ENCODE measurements at places on chromosomes 3 and 15.

DNA sequence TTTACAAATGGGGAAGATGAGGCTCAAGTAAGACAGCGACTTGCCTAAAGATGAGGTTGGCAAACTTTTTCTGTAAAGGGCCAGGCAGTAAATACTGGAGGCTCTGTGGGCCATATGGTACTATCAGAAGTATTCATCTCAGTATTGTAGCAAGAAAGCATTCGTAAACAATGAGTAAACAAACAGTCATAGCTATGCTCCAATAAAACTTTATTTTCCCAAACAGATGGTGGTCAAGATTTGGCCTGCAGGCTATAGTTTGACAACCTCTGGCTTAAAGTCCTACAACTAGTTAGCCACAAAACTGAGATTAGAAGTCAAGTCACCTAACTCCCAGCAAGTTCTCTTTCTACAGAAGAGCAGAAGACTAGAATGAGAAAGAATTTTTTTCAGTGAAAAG is 177.0 kb upstream of the NECTIN3 start:
- DNase-seq, result no peak

GRCh38 chr3:196883361-196883760 is 15.6 kb downstream of the SENP5 start:
- DNase-seq, result no peak

DNA sequence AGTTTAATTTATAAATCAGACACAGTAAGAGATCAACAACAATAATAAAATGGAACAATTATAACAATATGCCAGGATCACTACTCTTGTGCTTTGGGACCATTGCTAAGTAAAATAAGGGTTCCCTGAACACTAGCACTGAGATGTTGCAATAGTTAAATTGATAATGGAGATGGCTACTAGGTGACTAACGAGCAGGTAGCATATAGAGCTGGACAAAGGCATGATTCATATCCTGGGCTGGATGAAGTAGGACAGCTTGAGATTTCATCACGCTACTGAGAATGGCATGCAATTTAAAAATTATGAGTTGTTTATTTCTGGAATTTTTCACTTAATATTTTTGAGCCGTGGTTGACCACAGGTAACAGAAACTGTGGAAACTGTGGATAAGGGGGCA is 20.7 kb upstream of the MYZAP start:
- DNase-seq, result no peak

DNA sequence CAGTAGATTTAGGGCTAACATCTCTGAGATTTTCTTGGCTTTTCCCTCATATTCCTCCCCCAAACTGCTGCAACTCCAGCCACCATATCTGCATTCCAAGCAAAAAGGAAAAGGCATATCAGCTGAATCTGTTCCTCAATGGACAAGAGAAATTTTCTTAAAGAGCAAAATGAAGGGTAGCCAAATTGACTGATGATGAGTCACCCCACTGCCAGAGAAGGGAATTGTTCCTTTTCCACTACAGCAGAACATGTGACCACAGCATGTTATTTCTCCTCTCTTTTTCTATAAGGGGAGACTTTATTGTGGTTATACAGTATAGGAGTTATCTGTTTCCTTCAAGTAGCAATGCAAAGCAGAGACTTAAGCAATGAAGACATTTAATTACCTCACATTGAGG is 172.5 kb downstream of the MTHFS start:
- no peak for DNase-seq

- no peak for DNase-seq
Measured at GRCh38 chr15:61256231-61256630, 27.1 kb upstream of the RORA start.

Data from smooth muscle cell of the brain vasculature (primary cell).